ENCODE measurements at places on chromosomes 3 and 15. TPM values are rescaled to one million over a fixed set of nuclear protein-coding genes. Genes with fewer than 3 reads are reported as not detected.

The ATP13A5 gene
- total RNA-seq = not detected

The LNP1 gene
- total RNA-seq = 0.66 TPM

The ACSBG1 gene
- 0.39 TPM for total RNA-seq

The STRIT1 gene
- total RNA-seq = not detected

The SERPINI2 gene
- not detected for total RNA-seq

The SLITRK3 gene
- not detected for total RNA-seq

The BRPF1 gene
- total RNA-seq = 19.4 TPM

The TPRG1 gene
- 0.38 TPM for total RNA-seq

The ARHGAP11A gene
- 75.8 TPM for total RNA-seq

The ITIH3 gene
- total RNA-seq = not detected
